ENCODE measurements at places on chromosomes 12 and 14.
A peak's percentile ranks its signal among the peaks of the same experiment; 100 is the strongest.

DNA sequence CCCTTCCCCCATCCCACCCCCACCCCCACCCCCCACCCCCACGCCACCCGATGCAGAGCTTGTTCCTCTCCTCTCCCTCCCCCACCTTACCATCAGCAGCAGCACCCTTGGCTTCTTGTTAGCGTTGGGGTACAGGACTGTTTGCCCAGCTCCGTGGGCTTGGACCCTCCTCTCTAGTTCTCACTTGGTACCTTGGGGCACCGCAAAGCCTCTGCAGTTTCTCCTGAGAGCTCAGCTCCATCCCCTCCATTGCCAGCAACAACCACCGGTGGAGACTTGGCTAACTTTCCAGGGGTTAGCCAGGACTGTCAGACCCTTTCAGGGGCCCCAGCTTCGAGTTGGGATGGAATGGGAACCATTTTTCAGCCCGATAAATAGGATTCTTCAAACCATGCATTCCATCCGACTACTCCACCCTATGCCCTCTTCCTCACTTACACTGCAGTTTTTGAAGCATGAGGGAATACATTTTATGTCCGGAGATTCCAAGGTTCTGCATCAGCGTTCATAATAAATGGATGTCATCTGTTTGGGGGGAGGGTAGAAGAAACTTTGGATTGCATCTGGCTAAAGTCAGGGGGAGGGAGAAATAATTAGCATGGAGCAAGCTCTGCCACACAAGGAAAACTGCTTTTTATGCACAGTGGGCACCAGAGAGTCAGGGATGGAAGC, 1.1 kb downstream of the SCN8A start:
- no peak for DNase-seq

DNA sequence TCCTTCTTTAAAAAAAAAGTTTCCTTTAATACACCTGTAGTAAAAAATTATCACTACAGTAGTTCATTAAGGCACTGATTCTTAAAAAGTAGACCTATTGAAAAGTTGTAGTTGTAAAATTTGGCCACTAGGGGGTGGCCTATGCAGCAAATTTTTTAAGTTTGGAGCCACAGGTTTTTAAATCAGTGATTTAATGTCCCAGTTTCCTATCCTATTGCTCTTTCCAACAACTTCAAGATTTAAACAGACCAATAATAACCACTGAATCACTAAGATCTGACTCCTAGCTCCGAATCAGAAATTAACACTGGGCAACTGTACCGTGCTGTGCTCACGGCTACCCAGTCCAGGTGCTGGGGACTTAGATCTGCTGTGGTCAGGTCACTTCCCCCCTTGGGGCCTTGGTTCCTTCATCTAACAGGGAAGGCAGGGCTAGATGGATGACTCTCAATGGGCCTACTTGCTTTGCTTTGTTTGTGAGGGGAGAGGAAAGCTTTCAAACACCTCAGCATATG, 279.3 kb downstream of the MED13L start:
- no peak for DNase-seq

GRCh38 chr12:111166779-111167540, 201.9 kb downstream of the PHETA1 start:
- DNase-seq, result no peak

- no peak for DNase-seq
Measured at GRCh38 chr12:1611803-1612572, 17.0 kb upstream of the WNT5B start.

DNA sequence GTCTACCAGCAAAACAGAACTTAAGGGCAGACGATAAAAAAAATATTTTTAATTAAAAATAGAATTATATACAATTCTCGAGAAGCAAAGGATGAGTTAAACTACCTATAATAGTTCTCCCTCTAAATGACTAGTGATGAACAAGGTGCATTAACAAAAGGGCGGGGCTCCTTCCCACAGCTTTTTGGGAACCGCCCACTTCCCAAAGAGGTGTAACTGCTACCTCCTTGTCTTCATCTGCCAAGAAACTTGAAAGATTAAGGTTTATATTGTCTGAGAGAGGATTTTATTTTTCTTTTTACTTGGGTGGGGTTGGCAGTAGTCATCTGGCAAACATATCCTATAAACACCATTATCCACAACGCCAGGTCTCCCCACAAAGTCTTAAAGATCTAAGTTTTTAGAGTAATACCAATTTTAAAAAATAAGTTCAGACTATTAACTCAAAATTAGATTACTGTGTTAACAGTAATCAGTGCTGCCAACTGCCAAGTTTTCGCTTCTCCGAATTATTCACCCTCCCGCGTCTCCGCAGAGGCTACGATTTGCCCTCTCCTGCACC, 938 bp downstream of the RALGAPA1 start:
- no peak for DNase-seq

DNA sequence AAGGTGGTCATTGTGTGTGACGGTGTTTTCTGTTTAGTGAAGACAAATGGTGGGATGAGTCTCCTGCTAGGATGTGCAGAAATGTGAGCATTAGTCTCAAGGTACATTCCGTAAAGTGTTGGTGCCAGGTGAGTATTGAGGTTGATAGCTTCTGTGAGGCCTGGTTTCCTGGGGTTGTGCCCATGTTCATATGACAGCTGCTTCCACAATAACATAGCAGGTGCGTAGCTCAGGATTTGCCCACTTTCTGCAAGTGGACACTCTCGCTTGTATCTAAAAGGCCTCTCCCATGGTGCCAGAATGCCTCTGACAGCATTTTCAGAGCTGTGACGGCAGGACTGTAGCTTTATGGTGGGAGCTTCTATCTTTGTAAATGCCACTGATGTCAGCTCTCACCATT, 832.0 kb downstream of the DIO2 start:
- no peak for DNase-seq

DNA sequence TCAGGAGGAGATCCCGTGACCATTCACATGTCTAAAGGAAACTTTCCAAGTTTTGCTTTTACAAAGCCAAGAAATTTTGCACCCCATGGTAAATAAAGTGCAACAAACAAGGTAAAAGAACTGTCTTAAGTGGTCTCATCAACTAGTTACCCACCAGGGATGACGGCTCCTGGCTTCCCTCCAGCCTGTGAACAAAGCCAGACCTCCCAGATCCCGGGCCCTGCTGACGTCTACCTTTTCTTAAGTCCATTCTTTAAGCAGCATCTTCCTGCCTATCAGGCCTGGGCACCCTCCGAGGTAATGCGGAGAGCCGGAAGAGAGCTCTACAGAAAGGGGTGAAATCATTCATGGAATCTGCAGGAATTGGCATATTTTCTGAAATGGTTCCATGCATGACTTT, 58.0 kb upstream of the DAAM1 start:
- DNase-seq, result no peak

DNA sequence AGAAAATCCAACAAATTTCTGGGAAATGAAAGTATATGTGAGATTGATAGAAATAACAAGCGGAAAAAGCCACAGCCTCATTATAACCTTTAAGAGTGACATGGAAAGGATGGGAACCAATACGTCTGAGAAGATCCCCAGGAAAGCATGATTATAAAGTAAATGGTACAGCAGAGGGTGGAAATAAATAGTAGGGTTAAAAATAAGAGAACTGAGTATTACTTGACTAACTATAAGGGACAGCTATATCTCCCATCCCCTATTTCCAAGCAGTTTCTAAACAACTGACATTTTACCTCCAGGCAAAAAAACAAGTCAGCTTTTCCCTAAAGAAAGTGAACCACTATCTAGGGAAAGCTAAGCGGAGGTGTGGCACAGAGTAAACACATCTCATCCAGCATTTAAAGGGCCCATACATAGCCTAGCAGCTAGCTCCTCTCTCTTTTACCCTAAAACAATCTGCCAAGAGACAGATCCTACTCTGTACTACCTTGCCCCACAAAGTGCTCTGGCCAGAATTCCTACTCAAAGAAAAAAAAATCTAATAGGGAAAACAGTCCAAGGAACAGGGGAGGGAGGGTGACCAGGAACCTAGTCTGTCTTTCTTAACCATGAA, 11.2 kb downstream of the OSBPL8 start:
- DNase-seq, result no peak

- no peak for DNase-seq
Measured at GRCh38 chr14:63299351-63300110, 19.2 kb downstream of the GPHB5 start.

DNA sequence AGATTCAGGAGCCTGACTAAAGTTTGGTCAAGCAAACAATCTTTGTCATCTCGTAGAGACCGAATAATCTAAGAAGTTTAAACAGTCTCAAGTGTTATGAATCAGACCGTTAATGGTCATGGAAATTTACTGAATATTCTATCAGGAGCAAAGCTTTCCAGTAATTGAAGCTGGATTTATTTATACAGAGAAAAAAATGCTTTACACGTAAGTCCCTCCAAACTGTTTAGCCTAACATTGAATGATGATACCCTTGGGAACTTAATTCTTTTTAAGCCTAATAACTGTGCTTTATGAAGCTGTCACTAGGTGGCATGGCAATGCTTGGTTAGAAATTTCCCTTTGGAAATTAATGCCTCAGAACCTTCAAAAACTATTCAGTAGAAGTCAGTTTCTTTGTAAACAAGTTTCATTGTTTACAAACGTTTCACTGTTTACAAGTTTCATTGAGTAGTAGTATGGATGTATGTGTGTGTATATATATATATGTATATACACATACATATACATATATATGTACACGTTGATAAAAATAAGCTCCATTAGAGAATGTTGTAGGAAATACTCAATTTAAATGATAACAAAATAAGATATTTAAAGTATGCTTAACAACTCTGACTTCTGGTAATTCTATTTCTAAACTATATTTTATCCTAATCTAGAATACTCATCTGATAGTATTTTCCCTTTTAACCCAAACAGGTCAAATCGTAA, 32.1 kb downstream of the DEPDC4 start:
- DNase-seq, result no peak

DNA sequence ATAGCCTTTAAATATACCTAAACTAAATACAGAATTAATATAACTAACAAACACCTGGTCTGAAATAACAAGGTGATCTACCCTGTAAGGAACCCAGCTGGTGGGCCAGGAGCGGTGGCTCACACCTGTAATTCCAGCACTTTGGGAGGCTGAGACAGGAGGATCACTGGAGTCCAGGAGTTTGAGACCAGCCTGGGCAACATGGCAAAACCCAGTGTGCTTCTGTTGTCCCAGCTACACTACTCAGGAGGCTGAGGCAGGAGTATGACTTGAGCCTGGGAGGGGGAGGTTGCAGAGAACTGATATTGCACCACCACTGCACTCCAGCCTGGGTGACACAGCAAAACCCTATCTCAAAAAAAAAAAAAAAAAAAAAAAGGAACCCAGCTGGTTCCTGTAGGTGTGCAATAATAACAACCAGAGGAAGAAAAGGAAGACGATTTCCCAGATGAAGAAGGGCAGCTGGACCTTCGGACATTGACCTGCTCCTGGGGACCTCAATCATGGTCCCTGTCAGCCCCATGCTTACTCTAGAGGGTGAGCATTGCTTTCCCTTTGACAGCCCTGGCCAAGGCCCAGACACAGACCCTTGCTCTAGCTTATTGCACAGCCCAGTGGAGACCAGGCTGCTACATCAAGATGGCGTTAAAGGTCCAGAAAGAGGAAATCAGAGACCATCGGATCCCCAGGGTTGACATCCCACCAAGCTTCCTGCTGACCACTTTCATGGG, 5.4 kb downstream of the FOS start:
- DNase-seq, result peak; percentile 75

GRCh38 chr12:104026841-104027599, 23.0 kb downstream of the GLT8D2 start:
- no peak for DNase-seq

DNA sequence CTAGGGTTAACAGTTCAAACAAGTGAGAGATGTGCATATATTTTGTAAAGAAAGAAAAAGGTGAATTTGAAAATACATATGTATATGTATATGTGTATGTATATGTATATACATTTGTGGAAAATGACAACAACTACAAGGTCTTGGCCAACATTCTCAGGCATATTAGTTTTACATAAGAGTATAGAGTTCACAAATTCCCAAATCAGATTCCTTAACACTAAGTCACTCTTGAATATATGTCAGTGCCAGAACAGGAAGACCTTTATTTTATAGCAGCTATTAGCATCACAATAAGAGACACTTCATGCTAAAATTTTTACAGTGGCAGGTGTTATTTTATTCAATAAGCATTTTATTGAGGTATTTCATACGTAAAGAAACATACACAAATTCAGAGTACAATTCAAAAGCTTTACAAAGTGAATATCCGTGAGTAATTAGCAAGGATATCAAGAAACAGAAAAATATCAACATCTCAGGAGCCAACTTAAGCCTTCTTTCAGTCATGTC, 179.7 kb downstream of the SLC6A15 start:
- DNase-seq, result no peak

- DNase-seq, result no peak
Measured at GRCh38 chr12:112185093-112185923, 59.9 kb downstream of the TRAFD1 start.

DNA sequence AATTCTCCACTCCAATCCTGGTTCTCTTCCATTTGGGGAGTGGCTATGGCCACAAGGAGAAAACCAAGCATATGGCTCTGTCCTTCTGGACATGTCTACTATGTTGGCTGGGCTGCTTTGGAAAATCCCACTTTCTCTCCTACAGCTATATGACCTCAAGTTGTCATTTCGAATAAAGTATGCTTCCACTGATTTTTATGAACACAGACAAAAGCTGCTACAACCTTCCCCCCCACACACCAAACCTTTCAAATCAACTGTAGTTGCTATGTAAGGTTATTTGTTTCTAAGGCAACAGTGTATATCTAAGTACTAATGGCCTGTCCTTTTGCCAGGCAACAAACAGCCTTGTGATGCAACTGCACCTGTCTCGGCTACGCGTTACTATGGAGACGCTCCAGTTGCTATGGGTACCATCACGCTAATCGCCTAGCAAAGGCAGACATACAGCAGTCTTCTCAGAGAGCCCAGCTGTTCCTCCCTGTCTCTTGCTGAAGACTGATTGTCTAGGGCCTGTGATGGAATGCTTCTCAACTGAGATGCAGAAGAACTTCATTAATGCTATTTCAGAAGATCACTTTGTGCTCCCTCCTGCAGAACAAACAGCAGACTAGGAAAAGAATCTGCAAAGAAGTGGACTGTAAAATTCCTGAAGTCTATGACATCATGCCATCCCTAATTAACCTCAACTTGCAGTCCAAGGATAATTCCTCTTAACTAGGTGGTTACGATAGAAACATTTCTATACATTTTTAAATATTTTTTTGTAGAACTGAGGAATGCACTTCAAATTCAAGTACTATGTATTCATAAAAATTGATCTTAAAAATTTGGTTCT, 67.6 kb downstream of the FOXN3 start:
- DNase-seq, result no peak

DNA sequence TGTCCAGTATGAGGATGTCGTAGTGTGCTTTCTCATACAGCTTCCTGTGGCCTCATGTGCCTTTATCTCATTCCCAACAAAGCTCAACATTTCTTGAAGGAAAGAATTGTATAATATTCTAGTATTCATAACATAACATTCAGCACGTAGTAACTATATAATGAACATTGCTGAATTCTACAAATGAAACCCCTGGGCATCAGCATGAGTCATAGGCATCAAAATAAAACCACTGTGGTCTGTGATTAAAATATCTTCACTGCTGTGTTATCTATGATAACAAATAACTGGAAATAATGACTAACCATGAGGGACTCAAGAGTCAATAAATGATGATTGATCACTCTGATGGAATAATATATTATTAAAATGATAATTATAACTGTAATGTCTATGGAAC, 255.2 kb downstream of the EMP1 start:
- DNase-seq, result no peak

Measured in lower lobe of right lung (tissue), 2 donors.